Right lobe of liver (tissue), 6 donors: ENCODE measurements at places on chromosomes 16 and 17. TPM values are rescaled to one million over a fixed set of nuclear protein-coding genes. Genes with fewer than 3 reads are reported as not detected.
A peak's percentile ranks its signal among the peaks of the same experiment; 100 is the strongest.

Gene YBX2
- total RNA-seq = 1.00 TPM

Gene CLEC18B
- total RNA-seq = 0.71 TPM

DNA sequence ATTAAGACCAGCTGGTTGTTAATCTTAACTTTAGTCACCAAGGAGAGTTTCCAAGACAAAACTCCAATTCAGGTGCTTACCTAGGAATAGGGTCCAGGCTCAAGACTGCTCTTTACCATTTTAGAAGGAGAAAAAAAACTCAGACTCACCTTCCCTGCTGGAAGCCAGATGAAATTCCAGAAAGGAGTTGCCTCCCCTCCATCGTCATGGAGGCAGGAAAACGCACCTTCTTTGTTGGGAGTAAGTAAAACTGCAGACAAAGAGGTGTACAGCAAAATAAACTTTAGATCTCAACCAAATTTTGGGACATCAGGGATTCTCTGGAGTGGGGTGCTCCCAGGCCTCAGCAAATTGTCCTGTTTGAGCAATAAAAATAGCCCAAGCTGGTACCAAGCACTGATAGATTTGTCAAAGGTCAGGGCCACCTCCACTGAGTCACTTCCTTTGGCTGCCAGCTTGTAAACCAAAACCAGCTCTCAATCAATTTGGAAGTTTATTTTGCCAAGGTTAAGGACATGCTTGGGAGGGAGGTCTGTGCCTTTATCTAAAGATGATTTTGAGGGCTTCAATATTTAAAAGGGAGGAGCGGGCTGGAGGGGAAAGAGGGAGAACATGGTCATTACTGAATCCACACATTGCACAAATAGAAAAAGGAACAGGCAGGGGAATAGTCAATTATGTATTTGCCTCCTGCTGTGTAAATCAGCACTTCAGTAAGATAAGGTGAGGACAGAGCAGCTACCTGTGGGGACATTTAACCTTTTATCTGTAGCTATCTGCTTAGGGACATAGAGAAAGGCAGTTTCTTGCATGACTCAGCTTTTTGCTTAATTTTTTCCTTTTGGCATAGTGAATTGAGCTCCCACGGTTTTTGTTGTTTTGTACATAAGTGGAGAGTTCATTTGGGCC lies 1.5 kb upstream of the ALDH3A2 start:
- DNase-seq = peak; percentile 48

GRCh38 chr17:75889454-75889853 lies 7.3 kb downstream of the TRIM65 start:
- DNase-seq = no peak

GRCh38 chr16:70705056-70705455 lies 19.2 kb upstream of the MTSS2 start:
- no peak for DNase-seq

DNA sequence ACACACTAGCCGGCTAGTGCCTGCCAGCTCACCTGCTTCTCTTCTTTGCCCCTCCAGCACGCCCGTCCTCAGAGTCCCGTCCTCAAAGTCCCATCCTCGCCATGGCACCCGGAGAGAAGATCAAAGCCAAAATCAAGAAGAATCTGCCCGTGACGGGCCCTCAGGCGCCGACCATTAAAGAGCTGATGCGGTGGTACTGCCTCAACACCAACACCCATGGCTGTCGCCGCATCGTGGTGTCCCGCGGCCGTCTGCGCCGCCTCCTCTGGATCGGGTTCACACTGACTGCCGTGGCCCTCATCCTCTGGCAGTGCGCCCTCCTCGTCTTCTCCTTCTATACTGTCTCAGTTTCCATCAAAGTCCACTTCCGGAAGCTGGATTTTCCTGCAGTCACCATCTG lies 3.6 kb downstream of the SCNN1G start:
- DNase-seq = no peak

DNA sequence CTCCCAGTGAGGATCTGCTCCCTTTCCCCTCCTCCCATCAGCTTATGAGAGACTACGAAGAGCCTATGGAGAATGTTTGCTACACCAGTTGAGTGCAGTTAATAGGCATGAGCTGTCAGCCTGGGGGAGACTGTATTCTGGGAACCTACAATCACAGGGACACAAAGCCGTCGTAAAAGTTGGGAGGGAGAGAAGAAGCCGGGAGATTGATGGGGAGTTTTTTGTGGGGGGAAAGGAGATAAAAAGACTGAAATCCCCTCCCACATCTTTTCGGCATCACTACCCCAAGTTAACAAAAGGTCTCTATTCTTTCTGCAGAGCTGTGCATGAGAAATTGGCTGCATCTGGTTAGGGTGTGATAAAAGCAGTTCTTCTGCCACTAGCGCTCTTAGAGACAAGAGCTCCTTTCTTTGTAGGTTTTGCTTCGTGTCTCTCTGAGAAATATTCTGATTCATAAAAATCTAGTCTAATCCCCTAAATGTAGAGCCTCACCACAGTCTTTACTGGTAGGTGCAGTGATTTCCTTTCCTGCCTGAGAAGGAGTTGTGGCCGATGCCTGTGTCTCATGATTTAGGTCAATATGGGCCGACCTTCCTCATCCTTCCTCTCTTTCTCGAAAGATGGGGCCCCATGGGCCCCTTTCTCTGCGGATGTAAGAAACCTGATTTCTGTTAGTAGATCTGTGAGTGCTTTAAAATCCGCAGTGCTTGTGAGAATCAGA lies 77.4 kb downstream of the BPTF start:
- DNase-seq = no peak

- DNase-seq = no peak
Measured at GRCh38 chr17:31693433-31694220, 165.4 kb downstream of the COPRS start.

Gene OTOP3
- total RNA-seq = not detected

Gene C16orf86
- 2.4 TPM for total RNA-seq

DNA sequence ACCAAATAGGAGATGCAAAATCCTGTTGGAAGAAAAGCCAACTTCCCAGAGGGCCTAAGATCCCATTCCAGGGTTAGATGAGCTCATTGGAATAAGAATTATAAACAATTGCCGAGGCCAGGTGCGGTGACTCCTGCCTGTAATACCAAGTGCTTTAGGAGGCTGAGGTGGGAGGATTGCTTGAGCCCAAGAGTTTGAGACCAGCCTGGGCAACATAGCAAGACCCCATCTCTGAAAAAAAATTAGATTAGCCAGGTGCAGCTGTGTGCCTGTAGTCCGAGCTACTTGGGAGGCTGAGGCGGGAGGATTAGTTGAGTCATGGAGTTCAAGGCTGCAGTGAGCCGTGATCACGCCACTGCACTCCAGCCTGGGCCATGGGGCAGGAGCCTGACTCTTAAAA lies 17.8 kb upstream of the SDR42E2 start:
- no peak for DNase-seq

GRCh38 chr17:59178266-59178985 lies 22.9 kb downstream of the PRR11 start:
- no peak for DNase-seq

DNA sequence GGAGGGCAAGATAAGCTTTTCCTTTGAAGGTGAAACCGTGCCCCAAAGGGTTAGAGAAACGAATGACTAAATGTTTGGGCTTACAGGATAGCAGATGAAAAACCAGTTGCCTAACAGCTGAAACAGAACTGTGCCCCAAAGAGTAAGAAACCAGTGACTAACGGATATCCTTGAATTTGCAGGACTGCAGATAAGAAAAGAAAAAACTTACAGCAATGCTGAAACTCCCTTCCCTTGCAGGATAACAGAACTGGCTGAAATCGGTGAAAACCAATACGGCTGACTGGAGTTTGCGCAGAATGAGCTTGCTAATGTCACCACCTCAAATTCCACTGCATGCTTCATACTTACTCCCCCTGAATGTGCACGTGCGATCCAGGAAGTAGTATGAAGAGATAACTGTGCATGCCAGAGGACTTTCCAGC lies 175.2 kb upstream of the NLRP1 start:
- no peak for DNase-seq

DNA sequence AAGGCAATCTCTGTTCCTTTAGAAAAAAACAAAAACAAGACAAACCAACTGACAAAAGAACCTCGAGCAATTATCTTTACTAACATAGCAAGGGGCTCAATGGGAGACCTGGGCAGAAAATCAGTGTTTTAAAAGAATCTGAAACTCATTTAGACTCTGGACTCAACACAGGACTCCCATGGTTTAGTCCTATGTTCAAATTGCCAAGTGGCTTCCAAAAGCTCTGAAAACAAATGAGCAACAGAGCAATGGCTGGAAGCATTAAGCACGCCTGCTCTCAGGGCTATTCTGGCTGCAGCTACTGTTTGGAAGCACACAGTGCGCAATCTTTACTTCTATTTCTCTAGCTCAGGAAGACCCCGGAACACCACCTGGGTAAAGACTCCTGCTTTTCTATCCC lies 162.0 kb downstream of the AATF start:
- DNase-seq = no peak
